Right renal cortex interstitium (tissue), 3 donors: ENCODE measurements at places on chromosomes 6 and 20. TPM values are rescaled to one million over a fixed set of nuclear protein-coding genes. Genes with fewer than 3 reads are reported as not detected.

DNA sequence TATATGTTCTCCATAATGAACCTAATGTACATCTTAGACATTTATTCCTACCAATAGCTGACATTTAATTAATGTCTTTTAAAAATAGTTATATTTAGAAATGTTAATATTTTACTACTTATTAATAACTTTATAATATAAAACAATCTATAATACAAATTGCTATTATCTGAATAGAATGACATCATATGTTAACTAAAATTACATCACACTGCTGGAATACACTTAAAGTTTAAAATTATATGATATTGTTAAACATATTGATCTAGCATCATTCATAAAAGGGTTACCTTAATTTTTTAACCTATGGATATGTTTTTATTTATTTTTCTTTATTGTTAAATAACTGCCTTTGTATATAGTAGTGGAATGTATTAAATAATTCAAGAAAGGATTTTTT, 660.2 kb upstream of the ADGRB3 start:
- DNase-seq = no peak

GRCh38 chr6:166106076-166106686, 61.5 kb downstream of the TBXT start:
- peak; percentile 62 for DNase-seq

The GSTA3 gene
- polyA plus RNA-seq = 0.51 TPM

DNA sequence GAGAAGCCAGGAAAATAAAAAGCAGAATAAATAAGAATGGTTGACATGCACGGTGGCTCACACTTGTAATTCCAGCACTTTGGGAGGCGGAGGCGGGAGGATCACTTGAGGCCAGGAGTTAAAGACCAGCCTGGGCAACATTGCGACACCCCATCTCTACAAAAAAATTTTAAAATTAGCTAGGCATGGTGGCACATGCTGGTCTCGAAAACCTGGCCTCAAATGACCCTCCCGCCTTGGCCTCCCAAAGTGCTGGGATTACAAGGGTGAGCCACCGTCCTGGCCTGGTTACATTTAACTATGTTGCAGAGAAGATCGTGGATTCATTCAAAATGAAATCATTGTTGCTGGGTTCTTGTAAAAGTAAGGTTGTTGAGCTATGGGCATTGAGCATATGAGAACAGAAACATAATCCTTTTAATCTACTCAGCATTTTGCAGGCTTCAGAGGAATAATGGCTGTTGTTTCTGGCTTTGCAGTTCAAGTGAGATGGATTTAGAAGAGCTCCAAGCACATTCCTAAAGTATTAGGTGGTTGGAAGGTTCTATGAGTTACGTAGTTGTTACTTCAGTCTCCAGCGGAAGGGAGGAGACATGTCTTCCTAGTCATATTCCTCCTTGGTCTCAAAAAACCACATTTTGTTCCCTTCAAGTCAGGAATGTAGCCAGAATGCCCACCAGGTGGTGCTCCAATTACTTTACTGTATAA, 45.6 kb upstream of the RAB23 start:
- no peak for DNase-seq
